ENCODE measurements at places on chromosomes 6 and 20. TPM values are rescaled to one million over a fixed set of nuclear protein-coding genes. Genes with fewer than 3 reads are reported as not detected.

Gene ZBTB22
- total RNA-seq, result 15.0 TPM

Gene LST1
- total RNA-seq, result not detected

Gene TAGAP
- 0.42 TPM for total RNA-seq

Gene KCNG1
- total RNA-seq, result 23.8 TPM

Gene BRD2
- total RNA-seq, result 103 TPM

Gene DEFB124
- not detected for total RNA-seq

Gene COL9A3
- 2.6 TPM for total RNA-seq

Gene HSPA1L
- total RNA-seq, result 0.14 TPM

All from airway epithelial cell (primary cell).